ENCODE measurements at places on chromosomes 1 and 21.

GRCh38 chr1:18057623-18058022, 50.0 kb upstream of the IGSF21 start:
- DNase-seq = no peak

DNA sequence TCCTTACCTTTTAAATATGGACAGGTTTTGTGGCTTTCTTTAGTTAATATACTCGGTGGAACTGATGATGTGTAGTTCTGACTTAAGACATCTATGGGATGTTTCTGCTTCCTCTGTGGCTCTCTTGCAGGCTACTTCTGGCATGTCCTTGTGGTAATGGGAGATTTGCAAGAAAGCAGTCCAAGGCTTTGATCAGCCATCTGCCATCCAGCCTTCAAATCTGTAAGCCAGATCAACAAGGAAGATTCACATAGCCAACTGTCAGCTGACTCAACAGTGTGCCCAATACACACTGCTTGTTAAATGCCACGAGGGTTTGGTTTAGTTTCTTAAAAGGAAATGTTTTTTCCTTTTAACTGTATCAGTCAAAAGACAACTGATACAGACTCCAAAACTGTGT, 722.2 kb upstream of the CHRM3 start:
- no peak for DNase-seq

DNA sequence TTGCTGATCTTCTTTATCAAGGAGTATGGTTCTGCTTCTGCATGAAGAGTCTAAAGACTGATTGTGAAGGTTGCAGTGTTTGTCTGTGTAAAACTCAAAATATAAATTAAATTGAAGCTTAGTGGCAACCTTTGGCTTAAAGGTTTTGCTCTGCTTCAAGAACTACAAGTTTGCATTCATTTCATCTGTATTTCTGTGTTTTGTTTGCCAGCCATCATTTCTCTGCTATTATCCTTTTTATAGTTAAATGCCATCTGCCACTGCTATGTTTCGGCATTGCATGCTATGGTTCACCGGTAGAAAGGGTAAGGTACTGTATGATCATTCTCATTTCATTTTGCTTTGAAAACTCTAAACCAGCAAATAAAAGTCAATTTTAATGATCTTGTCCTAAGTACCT, 52.9 kb downstream of the OSBPL9 start:
- DNase-seq = peak; percentile 48

DNA sequence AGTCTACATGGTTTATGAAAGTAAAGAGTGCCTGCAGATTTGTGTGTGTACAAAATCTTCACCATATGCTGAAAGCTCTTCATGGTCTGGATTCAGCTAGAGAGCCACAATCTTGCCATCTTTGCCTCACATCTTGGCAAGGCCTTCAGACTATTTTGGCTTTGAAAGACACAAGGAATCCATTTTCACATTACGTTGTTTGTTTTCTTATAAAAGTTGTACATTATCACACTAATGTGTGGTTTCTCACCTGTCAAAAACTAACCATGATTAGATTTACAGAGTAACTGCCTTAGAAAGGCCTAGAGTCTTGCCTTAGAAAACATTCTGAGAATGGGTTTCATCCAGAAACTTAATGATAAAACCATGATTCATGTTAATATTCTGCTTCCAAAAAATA, 494.6 kb downstream of the NEGR1 start:
- DNase-seq = no peak

- DNase-seq = no peak
Observed at GRCh38 chr1:84480650-84481049, 1.6 kb downstream of the RPF1 start.

- DNase-seq = no peak
Observed at GRCh38 chr1:74767490-74767889, 34.5 kb downstream of the TYW3 start.

DNA sequence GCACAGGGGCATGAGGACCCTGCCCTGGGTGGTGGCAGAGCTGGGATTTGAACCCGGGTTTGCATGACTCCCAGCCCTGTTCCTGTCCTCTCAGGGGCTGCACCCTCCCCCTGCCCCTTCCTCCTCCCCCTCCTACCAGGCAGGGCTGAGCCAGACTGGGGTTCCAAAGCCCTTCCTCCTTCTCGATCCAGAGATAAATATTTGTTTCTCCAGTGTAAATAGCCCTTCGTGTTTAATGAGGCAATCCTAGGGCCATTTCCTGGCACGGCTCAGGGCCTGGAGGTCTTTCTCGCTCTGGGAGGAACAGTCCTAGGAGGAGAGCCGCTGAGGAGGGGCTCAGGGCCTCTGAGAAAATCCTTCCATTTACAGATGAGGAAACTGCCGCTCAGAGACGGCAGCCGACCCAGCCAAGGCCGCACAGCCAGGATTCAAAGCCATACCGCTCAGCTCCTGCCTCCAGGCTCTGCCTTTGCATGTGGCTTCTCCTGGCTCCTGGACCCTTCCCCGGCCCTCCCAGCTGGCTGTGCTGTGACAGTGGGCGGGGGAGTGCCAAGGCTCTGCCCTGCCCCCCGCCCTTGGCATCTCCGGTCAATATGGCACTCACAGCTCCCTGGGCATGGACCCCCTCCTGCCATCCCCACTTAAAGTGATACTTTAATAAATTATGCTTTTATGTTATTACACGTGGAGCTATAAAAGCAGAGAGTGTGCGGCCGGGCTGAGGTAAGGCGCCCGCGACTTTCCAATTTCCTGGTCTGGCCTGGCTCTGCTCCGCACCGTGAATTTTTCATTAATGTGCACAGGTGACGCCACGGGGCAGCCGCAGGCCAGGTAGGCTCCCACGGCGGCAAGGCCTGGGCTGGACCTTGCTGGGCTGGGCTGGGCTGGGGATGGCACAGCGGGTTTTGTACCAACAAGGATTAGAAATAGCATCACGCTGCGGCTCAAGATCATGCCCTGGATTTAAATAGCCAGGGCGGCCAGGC, 114.7 kb upstream of the WNT4 start:
- DNase-seq = peak; percentile 48

GRCh38 chr1:172373864-172374263, 46.6 kb upstream of the C1orf105 start:
- DNase-seq = no peak

DNA sequence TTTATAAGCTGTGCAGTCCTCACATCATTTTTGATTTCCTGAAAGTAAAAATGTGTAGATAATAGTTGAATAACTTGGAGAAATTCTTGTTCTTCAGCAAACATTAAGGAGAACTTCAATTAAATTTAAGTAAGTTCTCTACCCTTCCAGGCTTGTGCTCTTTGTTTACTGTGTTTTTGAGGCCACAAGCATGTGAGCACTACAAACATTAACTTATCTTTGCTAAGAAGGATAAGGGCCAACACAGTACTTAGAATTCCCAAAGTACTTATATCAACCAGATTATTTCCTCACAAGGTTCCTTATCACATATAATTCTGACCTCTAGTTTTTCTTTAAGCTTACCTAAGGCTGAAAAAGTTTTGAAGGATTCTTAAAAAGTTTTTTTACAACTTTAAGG, 24.7 kb upstream of the RWDD3 start:
- DNase-seq = no peak

- DNase-seq = peak; percentile 44
Observed at GRCh38 chr21:32520875-32521735, 64.2 kb downstream of the TCP10L start.

- DNase-seq = no peak
Observed at GRCh38 chr21:14303731-14304488, 79.0 kb downstream of the HSPA13 start.

DNA sequence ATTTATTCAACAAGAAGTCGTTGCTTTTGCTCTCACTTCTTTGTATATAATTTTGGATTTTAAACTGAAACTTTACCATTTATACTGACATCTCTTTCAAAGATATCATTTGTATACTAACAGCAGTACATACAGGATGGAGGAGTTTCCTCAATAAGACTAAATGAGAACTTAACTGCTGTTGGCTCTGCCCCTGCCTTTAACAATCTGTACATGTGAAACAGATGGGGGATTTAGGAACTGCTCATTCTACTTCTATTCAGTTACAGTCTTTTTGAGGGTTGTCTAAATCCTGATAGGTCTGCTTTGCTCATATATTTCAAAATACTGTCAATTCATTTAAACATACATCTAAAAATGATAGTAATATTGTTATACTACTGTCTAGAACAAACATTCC, 663.2 kb downstream of the ADGRL2 start:
- DNase-seq = no peak

GRCh38 chr1:203135636-203136305, 8.2 kb downstream of the ADORA1 start:
- DNase-seq = no peak

GRCh38 chr1:21937372-21938121, 437 bp upstream of the HSPG2 start:
- DNase-seq = peak; percentile 63

- no peak for DNase-seq
Observed at GRCh38 chr1:156544592-156545102, 27.7 kb downstream of the IQGAP3 start.

DNA sequence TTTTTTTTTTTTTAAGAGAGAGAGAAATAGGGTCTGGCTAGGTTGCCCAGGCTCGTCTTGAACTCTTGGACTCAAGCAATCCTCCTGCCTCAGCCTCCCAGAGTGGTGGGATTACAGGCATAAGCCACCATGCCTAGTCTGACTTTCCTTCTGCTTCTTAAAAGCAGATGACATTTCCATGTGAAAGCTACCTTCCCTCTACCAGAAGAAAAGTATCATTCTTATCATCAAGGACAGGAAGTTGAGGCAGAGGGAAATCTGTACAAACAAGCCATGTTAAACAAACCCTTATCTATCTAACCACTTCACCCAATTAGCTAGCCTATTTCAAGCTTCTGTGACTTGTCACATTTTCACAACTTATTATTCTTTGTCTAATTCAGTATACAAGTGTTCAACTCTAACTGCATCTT, 54.8 kb downstream of the SAMSN1 start:
- DNase-seq = no peak

DNA sequence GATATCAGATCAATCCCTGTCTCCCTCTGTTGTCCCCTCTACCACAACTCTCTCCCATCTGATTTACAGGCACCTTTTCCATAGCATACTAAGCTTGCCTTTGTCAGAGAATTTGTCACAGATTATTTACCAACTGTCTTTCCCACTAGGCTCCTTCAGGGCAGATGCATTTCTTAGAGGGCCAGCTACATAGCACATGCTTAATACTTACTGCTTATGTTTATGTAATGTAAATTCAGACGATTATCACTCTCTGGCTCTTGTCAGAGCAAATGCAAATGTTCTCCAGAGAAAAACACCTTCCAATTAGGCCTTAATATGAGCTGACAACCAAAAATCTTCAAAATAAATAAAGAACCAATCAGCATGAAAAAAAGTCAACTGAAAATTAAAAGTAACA, 15.3 kb upstream of the RABGGTB start:
- DNase-seq = no peak

DNA sequence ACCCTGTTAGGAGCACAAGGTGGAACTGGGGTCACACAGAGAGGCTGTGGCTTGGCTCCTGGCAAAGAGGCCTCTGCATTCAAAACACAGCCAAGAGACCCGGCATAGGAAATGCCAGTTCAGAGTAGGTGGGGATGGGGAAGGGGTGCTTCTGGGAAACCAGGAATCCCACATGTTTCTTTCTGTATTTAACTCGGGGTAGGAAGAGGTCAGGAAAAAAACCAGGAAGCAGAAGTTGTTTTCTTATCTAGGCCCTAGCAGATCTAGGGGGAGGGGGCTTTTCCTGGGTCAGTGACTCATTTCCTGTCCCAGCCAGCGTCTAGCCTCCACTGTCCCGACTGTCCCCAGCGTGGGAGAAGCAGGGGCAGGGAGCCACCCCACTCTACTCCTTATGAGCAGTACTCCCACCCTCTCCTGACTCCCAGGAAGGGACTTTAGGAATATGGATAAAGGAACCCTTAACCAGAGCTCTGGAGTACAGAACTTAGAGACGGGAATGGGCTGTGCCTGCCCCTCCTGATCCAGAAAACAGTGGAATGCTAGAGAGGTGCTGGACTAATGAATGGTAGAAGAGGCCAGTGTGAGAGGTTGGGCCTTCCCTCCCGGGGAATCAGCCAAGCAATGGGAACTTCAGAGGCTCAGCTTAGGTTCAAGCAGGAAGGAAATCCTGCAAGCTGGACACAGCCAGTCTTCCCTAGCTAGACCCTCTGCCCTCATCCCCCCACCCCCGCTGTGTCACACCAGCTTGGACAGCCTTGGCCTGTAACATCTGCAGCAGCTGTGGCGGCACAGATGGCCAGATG, 5.7 kb downstream of the FHL3 start:
- DNase-seq = no peak

GRCh38 chr1:56817716-56818463, 1.3 kb downstream of the FYB2 start:
- DNase-seq = no peak

- DNase-seq = no peak
Observed at GRCh38 chr1:94538243-94538827, 3.2 kb downstream of the F3 start.

GRCh38 chr1:69172003-69173000, 395.4 kb upstream of the LRRC7 start:
- DNase-seq = no peak

DNA sequence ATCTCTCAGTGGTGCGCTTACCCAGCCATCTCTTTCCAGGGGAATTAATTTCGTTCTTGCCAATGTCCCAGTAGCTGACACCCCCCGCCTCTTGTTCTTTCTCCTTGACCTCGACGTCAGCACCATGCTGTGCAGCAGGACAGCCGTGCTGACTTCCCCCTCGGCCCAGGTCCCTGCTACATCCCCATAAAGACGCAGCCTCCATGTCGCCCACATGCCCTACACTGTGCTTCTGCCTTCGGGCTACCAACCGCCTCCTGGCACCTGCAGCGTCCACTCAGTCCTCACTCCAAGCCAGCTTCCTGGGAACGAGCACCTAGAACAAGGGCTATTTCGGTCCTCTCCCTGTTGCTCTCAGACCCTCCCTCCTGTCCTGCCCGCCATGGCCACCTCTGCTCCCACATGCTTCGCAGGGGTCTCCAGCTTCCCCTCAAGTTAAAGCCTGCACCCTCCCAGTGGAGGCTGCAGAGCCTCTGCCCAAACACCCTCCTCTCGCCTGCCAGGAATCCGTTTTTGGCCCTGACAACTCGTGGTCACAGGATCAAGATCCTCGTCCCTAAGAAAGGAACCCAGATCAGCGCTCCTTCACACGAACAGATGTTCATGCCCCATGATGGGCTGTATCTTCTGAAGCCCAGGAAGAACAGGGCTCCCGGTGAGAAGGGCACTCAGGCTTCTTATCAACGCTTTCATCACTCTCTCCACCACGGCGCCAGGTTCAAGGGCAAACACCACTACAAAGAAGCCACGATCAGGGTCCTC, 109.7 kb downstream of the NPHP4 start:
- DNase-seq = no peak

- no peak for DNase-seq
Observed at GRCh38 chr1:204599098-204599497, 82.9 kb downstream of the MDM4 start.

DNA sequence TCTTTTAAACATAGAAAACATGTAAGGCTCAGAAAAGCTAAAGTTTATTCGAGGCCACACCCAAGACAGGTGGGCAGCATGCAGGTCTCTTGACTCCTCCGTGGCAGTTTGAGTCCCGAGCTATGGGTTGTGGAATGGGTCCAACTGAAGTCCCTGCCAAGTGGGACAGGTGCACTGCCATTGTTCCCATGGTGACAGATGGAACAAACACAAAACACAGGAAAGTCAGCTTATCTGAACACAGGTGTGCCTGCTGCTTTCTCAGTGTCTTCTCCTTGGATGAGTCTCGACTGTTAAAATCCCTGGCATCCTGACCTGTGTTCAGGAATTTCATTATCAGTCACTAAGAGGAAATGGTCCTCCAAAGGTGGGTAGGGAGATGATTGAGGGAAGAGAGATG, 99.0 kb upstream of the RAB4A start:
- peak; percentile 91 for DNase-seq

- DNase-seq = no peak
Observed at GRCh38 chr1:2639203-2639602, 6.4 kb upstream of the MMEL1 start.

- DNase-seq = no peak
Observed at GRCh38 chr21:37574751-37575150, 208.2 kb downstream of the DYRK1A start.
